ENCODE measurements at places on chromosomes 6 and 20. TPM values are rescaled to one million over a fixed set of nuclear protein-coding genes. Genes with fewer than 3 reads are reported as not detected.

TMEM200A gene
- 22.7 TPM for total RNA-seq

TP53RK gene
- total RNA-seq, result 26.0 TPM

TCP11 gene
- total RNA-seq, result 0.62 TPM

SLC32A1 gene
- 0.87 TPM for total RNA-seq

TPD52L1 gene
- total RNA-seq, result 22.8 TPM

TRIM10 gene
- not detected for total RNA-seq
